ENCODE measurements at places on chromosomes 11 and 22.

- no peak for DNase-seq
Measured at GRCh38 chr22:17733466-17733865, 40.8 kb downstream of the BID start.

DNA sequence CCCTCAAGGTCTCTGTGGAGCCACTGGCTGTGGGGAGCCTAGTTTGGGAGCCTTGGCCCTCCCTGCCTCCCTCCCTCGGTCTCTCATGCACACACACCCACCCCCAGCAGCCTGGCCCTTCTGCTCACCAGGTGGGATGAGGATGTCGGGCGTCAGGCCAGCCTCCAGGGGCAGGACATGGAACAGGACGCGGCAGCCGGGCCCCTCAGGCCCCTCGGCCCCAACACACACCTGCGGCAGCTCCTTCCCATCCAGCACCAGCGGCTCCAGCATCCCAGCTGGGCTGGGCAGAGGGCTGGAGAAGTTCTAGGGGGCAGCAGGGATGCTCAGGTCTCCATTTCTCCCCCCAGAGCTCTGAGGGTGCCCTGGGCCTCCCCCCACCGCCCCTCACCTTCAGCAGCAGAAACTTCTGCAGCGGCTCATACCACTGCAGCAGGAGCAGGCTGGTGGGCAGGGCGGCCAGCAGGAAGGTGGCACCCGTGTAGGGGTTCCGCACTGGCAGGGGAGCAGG lies 11.2 kb downstream of the MAP4K2 start:
- no peak for DNase-seq

DNA sequence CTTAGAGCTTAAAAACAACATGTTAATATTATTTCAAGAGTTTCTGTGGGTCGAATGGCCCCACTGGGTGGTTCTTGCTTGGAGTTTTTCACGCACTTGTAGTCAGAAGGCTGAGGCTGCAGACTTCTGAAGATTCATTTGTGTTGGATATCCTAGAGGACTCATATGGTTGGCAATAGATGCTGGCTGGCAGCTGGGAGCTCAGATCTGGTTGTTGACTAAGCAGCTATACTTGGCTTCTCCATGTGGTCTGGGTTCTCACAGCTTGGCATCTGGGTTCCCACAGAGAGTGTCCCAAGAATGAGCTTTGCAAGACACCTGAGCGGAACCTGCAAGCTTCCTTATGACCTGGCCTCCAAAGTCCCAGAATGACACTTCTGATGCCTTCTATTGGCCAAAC lies 163.9 kb upstream of the ZC3H12C start:
- DNase-seq = no peak

DNA sequence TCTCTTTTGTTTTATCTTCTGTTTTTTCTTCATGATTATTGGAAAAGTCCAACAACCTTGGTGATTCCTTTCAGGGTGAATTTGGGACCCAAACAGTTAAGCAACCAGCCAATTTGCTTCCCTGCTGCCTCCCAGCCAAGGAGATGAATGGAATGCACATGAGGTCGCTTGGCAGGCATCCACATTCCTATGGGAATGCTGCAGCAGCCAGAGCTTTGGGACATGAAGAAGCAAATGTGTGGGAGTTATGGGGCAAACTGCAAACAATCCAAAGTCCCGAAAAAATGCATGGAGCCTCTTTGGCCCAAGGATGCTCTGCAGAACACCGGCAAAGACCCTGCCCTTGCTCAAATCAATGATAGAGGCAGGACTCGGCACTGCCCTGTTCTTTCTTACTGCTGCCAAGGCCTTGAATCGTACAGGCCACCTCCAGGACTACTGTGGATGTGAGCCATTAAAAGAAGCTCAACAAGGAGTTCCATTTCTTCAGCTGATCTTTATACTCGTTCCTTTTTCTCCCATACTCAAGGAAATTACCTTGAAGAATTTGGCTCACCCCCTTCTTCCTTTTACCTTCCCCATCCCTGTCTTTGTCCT lies 117.3 kb upstream of the TEAD1 start:
- no peak for DNase-seq

DNA sequence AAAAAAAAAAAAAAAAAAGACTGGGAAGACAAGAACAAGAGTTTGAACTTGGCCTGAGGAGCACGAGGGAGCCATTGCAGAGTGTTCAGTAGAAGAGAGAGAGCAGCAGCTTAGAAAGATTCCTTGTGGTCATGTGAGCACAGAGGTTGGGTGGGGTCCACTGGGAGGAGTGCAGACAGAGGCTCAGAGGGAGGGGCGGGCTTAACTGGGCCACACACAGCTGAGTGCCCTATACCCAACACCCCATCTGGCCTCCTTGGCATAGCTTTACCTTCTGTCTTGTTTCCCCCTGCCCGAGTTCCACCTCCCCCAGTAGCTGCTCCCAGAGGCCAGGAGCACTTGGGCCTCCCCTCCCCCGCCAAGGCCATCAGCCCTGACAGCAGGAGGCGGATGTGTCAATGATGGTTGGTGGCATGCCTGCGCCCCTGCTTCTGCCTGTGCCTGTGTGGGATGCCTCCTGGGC lies 12.1 kb downstream of the C11orf86 start:
- no peak for DNase-seq

- no peak for DNase-seq
Measured at GRCh38 chr11:113568566-113568965, 93.4 kb upstream of the DRD2 start.

DNA sequence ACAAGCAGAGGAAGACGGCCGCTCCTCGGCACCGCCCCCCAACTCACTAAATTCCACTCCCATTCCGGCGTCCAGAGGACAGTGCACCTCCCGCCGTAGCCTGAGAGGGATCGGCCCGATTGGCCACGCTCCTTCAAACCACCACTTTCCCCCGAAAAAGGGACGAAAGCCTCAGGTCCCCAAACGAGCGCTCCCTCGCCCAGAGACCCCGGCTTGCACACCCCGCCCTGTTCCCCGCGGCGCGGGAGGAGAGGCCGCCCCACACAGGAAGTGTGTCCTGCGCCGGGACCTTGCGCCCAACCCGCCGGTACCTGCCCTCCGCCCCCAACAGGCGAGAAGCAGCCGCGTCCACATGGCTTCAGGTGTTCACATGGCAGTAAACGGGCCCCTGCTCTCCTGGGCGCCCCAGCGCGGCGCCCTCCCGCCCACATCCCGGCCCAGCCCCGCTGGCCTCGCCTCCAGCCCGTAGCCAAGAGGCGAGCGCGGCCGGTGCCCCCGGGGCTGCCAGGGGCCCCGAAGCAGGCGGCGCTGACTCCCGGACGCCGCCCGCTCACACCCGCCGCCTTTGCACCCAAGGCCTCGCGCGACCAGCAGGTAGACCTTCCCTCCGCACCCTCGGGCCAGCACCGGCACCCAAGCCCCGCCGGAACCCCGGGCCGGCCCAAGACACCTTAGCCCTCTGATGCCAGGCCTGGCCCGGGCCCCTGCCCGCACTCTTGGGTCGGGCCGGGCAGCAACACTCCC lies 849 bp downstream of the TCF20 start:
- DNase-seq = peak; percentile 46

DNA sequence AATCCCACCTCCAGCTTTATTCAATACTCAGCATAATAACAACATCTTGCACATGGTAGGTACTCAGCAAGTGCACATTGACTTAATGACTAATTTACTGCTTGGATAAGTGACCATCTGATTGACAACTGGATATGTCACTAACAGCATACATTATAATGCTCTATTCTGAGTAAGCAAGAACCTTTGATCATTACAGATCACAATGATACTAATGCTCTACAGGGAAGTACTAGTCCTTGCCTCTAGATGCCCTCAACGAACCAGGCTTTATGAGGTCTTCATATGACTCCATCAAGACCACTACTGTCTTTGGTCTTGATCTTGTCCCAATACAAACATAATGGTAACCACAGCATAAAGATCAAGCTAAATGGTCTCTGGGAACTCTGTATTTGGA lies 167.6 kb upstream of the MTMR2 start:
- no peak for DNase-seq

- no peak for DNase-seq
Measured at GRCh38 chr11:108221371-108221770, 1.1 kb downstream of the NPAT start.

- peak; percentile 38 for DNase-seq
Measured at GRCh38 chr22:30245985-30246813, at the start of gene LIF. LIF (minus strand) TSS chr22:30246759; CDS start chr22:30246695, 64 bp downstream.

DNA sequence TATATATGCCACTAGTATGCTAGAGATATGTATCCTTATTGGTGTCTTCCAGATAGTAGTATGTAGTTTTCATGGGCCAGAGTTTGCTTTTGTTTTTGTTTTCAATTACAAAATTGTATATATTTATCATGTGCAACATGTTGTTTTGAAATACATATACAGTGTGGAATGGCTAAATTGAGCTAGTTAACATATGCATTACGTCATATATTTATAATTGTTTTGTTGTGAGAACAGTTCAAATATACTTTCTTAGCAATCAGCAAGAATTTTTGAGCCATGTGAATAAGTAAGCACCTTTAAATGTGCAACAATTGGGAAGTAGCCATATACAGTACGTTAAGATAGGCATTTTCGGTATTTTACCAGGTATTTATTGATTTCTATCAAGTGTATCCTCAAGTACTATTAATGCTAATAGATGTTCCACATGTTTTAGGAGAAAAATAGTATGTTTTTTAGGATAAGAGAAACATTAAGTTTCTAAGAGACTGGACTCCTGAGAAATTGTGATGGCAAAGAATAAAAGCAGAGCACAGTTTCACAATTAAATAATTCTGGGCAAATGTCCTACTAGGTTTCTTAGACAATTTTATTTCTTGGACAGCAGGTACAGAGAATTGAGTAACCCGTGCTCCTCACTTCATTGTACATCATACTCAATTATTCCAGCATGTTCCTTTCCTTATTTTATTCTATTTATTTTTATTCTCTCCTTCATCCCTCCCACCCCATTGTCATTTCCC lies 60.5 kb upstream of the SLC5A12 start:
- DNase-seq = no peak

- no peak for DNase-seq
Measured at GRCh38 chr11:92406472-92406871, 181.9 kb downstream of the FAT3 start.

DNA sequence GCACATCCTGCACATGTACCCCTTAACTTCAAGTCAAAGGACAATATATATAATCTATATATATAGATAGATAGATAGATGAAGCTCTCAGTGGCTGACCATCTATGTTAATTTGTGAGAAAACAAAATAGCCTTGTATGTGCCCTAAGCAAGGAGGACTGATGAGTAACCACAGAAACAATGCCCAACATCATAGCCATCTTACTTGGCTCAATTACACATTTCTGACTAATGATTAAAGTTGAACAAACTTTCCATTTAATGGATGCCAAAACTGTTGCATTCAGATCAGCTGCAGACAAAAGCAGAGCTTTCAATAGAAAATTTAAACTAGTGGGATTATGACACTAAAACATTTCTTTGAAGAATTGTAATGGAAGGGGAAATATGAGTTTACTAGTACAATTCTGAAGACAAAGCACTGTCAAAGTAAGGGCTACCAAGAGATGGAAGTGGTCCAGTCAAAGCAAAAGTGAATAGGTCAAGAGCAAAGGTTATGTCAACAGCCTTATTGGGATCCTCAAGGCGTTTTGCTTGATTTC lies 1188.2 kb upstream of the RAG2 start:
- no peak for DNase-seq

DNA sequence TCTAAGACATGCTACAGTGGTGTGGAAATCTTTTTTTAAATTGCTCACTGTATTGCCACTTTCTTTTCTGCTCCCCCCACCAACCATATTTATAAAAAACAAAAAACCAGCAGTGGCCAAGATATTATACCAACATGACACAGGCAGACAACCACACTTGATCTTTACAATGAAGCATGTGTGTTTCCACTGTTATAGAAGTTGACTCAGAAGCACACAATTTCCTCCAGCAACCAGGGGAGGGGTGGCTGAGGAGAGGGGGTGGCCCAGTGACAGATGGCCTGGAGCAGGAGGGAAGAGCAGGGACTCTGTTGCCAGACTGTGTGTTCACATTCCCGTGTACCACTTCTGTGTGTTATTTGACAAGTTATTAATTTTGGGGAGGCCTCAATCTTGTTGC lies 14.8 kb downstream of the CD59 start:
- no peak for DNase-seq
